Left ventricle myocardium superior (tissue), 1 donor: ENCODE measurements at places on chromosomes 13 and 19.

DNA sequence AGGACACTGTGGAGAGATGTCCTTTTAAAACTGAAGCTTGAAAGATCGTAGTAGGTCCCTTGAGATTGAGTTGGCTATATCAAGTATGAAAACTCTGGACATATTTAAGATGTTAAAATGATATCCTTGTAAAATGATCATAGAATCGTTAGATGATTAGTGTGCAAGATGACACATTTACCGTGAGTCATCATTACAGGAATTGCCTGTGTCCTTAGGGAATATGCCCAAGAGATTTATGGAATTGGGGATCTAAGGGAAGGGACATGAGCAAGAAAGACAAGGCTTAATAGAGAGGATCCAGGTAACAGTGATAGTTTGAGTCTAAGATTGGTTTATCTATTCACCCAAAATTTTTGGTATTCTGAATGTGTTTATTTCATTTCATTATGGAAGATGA, 233.7 kb downstream of the GPC5 start:
- DNase-seq, result no peak

GRCh38 chr19:18751571-18751970, 39.5 kb downstream of the COMP start:
- no peak for DNase-seq

- peak; percentile 96 for DNase-seq
These were observed 1.6 kb downstream of the RASIP1 start for GRCh38 chr19:48738557-48739403.

GRCh38 chr19:2332341-2333026, 4.0 kb downstream of the SPPL2B start:
- no peak for DNase-seq

DNA sequence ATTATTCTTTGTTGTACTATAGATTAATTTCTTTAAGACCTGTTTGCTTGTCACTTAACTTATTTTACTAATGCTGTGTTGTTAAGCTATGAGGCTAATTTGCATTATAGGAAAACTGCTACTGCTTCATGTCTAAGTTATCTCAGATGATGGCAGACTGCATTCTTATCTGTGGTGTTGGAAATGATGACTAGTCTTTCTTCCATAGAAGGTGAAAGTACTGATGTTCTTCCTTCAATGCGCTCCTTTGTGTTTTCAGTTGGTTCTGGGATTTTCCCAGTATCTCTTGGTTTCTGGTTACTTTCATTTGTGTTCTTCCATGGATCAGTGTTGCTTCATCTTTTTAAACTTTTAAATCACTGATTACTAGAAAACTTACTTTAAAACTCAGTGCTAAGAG, 46.9 kb downstream of the TPP2 start:
- no peak for DNase-seq

GRCh38 chr13:78147905-78148304, 229.3 kb upstream of the EDNRB start:
- DNase-seq, result no peak

DNA sequence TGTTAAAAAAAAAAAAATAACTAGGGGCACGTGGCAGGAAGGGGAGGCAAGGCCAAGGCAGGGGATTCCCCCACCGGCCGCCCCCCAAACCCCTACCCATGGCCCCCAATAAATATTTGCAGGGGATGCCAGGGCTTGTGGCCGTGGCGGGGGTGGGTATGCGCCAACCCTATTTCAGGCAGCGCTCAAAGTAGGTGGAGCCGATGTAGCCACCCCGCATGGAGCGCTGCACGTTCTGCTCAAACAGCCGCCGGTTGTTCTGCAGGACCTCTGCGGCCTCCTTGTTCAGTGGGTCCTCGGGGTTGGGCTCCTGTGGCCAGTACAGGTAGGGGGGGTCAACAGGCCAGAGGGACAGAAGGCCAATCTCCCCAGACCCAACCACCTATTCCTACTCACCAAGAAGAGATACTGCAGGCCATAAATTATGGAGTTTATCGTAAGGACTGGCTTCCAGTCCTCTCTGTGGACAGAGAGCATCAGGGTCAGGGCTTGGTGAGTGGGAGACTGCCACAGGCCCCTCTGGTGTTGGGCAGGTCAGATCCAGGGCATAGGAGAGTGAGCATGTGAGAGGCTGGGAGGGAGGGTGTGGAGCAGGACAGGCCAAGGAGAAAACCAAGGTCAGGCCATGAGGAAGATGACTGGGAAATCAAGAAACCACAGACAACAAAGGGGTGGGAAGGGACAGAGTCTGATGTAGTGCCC, 1.2 kb upstream of the CHMP2A start:
- DNase-seq, result no peak

GRCh38 chr19:3375221-3376090, 9.1 kb downstream of the NFIC start:
- DNase-seq, result peak; percentile 91
